Breast epithelium (tissue), 4 donors: ENCODE measurements at places on chromosomes 12 and 14. TPM values are rescaled to one million over a fixed set of nuclear protein-coding genes. Genes with fewer than 3 reads are reported as not detected.

DNA sequence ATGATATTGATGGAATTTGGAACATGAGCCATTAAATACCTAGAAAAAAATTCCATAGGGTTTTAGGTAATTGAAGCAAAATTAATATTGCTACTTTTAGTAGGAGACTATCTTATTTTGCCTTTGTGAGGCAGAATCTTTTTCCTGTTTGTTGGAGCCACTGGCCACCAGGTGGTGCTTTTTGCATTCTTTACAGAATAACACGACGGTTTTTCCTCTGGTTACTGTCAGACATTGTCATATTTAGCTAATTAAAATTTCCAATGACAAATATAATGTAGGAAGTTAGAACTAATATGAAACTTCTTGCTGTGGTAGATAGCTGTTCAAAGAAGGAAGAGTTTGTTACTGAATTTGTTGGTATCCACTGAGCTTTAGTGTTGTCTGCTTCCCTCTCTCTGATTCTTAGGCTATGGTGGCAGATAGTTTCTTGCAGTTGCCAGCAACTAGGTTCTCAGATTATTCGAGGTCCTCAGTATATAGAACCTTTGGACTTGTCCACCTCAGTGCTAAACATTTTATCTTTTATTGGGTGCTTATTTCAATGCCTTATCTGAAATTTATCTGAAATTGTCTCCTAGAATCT lies 25.7 kb downstream of the RAB21 start:
- H3K4me3 ChIP-seq = no peak overlapping the region
- H3K27ac ChIP-seq = no peak overlapping the region
- H3K27me3 ChIP-seq = no peaks in the 10 kb centered on the region
- no peaks in the 10 kb centered on the region for H3K4me1 ChIP-seq
- DNase-seq = no peak

GRCh38 chr14:87503711-87504110 lies 489.3 kb downstream of the GALC start:
- H3K36me3 ChIP-seq = no peaks in the 10 kb centered on the region
- no peaks in the 10 kb centered on the region for H3K4me1 ChIP-seq
- H3K27me3 ChIP-seq = no peaks in the 10 kb centered on the region
- H3K27ac ChIP-seq = no peak overlapping the region

GRCh38 chr12:76080017-76080728 lies 4.3 kb downstream of the NAP1L1 start:
- H3K4me3 ChIP-seq = no peak overlapping the region
- no peak for DNase-seq
- H3K27ac ChIP-seq = no peak overlapping the region
- no peaks in the 10 kb centered on the region for H3K27me3 ChIP-seq

DNA sequence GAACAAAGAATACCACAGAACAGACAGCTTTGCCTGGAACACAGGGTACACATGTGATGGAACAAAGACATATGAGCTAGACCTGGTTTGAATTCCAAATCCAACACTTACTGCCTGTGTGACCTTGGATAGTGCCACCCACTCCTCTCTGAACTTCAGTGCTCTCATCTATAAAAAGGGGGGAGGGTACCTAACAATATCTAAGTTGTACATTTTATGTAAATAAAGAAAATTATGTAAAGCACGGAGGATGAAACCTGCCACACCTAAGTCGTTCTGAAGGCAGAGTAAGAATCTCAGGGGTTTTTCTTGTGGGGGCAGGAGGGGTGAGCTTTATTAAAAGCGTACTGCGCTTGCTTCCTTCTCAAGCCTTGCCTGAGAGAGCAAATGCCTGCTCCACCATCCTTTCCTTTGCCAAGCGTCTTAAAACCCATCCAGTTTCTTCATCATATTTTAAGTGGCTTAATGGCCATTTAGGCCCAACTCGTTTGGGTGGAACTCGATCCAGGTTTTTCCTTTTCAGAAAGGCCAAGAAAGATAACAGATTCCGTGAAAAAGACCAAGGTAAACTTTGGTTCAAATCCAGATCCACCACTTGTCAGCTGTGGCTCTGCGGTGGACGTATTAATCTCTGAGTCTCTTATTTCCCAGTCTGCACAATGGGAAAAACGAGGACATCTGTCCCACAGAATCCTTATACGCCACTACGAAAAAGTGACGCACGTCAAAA lies 946 bp downstream of the DDX24 start:
- H3K4me1 ChIP-seq = no peaks in the 10 kb centered on the region
- peak overlapping the region; percentile 97 for H3K4me3 ChIP-seq
- DNase-seq = no peak
- no peaks in the 10 kb centered on the region for H3K36me3 ChIP-seq

DNA sequence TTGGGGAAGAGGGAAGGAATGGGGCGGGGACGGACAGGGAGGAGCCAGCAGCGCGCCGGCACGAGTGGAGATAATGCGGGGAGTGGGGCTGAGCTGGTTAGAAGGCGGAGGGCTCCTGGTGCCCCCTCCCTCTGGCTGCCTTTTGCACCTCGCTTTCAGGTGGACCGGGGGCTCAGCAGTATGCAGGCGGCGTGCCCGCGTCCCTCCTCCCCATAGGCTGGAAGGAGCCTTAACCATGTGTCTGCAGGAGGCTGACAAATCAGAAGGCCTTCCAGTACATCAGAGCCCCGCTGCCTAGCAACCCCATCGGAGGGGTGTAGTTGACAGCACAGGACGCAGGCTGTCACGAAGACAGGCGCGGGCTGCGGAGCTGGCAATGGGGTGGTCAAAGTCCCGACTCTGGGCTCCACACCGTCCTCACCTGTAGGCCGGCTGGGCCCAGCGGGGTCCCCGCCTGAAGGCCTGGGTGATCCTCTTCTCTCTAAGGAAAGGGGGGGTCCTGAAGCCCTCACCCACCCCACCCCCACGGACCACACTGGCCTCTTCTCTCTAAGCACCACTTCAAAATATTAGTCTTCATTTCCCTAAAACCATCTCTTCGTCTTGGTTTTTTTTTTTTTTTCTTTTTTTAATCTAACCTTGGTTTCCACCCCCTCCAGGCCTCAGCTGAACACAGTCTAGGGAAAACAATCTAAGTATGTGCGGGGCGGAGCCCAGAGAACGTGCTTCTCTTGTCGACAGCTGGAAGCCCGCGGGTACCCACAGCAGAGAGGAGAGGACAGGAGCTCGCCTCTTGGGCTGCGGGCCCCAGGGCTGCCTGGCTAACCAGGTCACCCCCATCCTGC lies 44.5 kb downstream of the KDM2B start:
- H3K27ac ChIP-seq = peak overlapping the region; percentile 84
- H3K4me1 ChIP-seq = peaks cover 3% of the 10 kb centered on the region
- no peak for DNase-seq
- H3K36me3 ChIP-seq = no peaks in the 10 kb centered on the region
- H3K4me3 ChIP-seq = peak overlapping the region; percentile 75

GRCh38 chr14:105281371-105282097 lies 19.3 kb downstream of the BRF1 start:
- no peak overlapping the region for H3K27ac ChIP-seq
- no peak for DNase-seq

DNA sequence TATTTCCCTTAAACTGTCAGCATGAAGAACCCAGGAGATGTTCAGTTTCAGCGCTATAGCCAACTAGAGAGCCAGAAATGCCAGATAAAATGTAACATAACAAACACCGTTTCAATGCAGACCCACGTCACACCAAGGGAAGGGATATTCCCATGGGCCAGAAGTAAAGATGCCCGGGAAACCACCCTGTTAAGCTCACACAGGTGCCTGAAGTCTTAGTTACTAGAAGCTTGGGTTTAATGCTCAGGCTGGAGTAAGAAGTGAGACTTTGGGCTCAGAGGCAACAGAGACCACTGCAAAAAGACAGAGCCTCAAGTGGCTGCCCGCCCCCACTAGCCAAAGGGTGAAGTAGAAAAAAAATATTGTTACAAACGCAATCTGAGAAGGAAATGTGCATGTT lies 52.3 kb downstream of the SYNE3 start:
- H3K27me3 ChIP-seq = no peaks in the 10 kb centered on the region
- H3K36me3 ChIP-seq = no peaks in the 10 kb centered on the region
- H3K4me1 ChIP-seq = no peaks in the 10 kb centered on the region
- no peak overlapping the region for H3K4me3 ChIP-seq
- peak overlapping the region; percentile 52 for H3K27ac ChIP-seq

DNA sequence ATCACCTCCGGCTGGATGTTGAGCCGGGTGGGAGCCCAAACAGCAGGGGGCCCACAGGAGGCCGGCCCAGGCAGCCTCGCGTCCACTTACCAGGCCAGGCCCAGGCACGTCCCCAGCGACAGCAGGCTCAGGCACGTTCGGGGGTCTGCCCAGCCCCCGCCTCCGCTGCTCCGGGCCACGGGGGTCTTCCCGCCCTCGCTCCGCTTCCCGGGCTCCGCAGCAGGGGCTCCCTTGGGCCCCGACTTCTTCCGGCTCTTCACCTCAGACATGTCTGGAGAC lies 216 bp downstream of the IKBIP start:
- peak overlapping the region; percentile 97 for H3K4me3 ChIP-seq
- no peaks in the 10 kb centered on the region for H3K27me3 ChIP-seq
- H3K4me1 ChIP-seq = no peaks in the 10 kb centered on the region

DNA sequence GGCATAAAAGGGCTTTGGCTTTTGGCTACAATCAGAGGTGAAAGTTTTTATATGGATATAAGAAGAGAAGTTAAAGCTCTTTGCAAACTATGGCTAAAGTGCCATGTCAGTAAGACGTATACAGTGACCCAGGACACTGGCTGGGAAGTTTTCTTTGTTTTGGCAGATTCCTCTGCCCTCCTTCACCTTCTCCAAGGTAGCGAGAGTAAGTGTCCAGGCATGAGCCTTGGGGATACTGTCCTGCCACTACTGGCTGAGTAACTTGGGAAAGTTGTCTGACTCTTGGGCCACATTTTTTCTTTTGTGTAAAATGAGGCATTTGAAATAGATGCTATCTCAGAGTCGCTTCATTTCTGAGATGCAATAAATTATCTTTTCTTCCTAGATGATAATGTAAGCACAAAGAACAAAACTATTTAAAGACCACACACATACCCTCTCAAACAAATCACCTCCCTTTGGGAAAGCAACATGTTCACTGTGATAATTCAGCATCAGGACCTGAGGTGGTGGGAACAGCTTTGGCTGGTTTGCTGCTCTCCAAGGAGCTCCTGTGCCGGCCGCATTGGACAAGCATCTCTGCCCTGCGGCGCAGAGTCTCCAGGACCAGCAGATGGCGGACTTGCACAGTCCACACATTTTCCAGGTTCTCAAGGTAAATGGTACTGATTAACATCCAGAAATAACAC lies 106.3 kb downstream of the PTCSC3 start:
- H3K27ac ChIP-seq = no peak overlapping the region
- no peaks in the 10 kb centered on the region for H3K36me3 ChIP-seq
- peaks cover 3% of the 10 kb centered on the region for H3K27me3 ChIP-seq
- H3K4me3 ChIP-seq = no peak overlapping the region
- DNase-seq = peak; percentile 56
- no peaks in the 10 kb centered on the region for H3K4me1 ChIP-seq

GRCh38 chr12:4991373-4991772 lies 52.3 kb upstream of the KCNA5 start:
- no peaks in the 10 kb centered on the region for H3K27me3 ChIP-seq
- no peak overlapping the region for H3K27ac ChIP-seq
- no peak overlapping the region for H3K4me3 ChIP-seq
- no peak for DNase-seq
- no peaks in the 10 kb centered on the region for H3K4me1 ChIP-seq

GRCh38 chr12:57173089-57173488 lies 25.7 kb upstream of the LRP1-AS start:
- no peaks in the 10 kb centered on the region for H3K36me3 ChIP-seq
- H3K4me1 ChIP-seq = no peaks in the 10 kb centered on the region
- H3K27ac ChIP-seq = peak overlapping the region; percentile 38

- H3K27ac ChIP-seq = peak overlapping the region; percentile 54
- DNase-seq = no peak
Measured at GRCh38 chr12:59040656-59041055, 120.4 kb upstream of the LRIG3 start.

GRCh38 chr14:55532645-55533344 lies 47.2 kb upstream of the KTN1 start:
- H3K27ac ChIP-seq = no peak overlapping the region
- H3K4me3 ChIP-seq = no peak overlapping the region
- DNase-seq = no peak
- no peaks in the 10 kb centered on the region for H3K36me3 ChIP-seq

DNA sequence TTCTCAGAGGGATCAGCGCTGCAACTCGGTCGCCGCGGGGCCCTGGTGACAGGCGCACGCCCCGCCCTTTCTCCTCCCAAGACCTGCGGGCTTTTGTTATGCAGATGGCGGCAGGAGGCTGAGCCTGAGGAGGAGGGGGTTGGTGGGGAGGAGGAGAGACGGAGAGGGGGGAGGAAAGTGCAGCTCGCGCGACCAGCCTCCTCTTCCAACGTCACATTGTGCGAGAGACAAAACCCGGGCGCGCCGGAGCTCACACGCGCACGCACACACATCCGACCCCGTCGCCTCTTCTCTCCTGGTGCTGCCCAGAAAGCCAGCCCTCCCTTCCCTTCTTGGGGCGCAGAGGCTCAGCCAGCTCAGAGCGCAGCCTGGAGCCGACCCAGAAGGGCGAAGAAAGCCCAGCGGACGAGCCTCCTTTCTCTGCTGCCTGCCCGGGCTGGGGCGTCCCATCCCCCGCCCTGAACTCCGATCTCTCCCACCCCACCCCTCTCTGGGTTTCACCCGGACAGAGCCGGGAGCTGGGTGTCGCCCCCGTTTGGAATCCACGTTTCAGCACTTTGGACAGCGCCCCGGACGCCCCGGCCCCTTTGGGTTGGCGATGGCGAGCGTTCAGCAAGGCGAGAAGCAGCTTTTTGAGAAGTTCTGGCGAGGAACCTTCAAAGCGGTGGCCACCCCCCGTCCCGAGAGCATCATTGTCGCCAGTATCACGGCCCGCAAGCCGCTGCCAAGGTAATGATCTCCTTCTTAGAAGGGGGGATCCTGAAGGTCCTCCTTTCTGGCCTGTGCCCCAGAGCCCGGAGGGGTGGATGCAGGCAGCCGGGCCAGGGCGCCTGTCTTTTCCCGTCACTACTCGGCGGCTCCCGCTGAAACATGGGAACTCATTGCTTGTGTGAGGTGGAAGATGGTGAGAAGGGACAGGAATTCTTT lies at the start of gene SRRM4:
Gene SRRM4 (plus strand): TSS at position 257 of the 927 bp plus-strand sequence. CDS start 342 bp downstream, at position 599.
- no peaks in the 10 kb centered on the region for H3K36me3 ChIP-seq
- H3K4me1 ChIP-seq = no peaks in the 10 kb centered on the region
- no peak for DNase-seq
- H3K4me3 ChIP-seq = no peak within 1 kb of the TSS
- no peak within 1 kb of the TSS for H3K27ac ChIP-seq

DNA sequence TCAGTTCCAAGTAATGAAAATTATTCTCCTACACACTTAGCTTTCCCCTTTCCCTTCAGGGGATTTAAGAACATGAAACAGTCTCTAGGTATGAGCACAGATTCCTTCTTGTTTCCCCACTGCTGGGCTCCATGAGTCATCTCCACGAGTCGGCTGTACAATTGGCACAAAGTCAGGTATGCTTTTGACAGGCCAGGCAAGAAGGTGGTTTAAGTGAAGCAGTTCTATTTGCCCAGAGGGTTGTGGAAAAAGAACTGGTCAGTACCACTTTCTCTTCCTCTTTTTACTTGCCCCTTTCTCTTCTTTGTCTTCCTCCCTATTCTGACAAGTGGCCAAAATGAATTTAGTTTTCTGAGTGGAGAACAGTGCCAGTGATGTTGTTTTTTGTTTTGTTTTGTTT lies 16.3 kb downstream of the DYNC1H1 start:
- peak; percentile 95 for DNase-seq
- peaks cover 3% of the 10 kb centered on the region for H3K36me3 ChIP-seq
- H3K4me3 ChIP-seq = no peak overlapping the region
- H3K27ac ChIP-seq = peak overlapping the region; percentile 83

ANKRD33 gene
- not detected for total RNA-seq

GLI1 gene
- 2.1 TPM for total RNA-seq

CPNE6 gene
- not detected for total RNA-seq

TPH2 gene
- not detected for total RNA-seq

KRT1 gene
- total RNA-seq = not detected

CMTM5 gene
- total RNA-seq = 0.88 TPM

SNX6 gene
- total RNA-seq = 129 TPM

VSX2 gene
- total RNA-seq = not detected

KRT85 gene
- not detected for total RNA-seq

PPM1H gene
- total RNA-seq = 2.2 TPM
